ENCODE measurements at places on chromosomes 3 and 15. TPM values are rescaled to one million over a fixed set of nuclear protein-coding genes. Genes with fewer than 3 reads are reported as not detected.

The PRR23A gene
- total RNA-seq, result not detected

The DPPA2 gene
- not detected for total RNA-seq

The FOXL2NB gene
- 0.22 TPM for total RNA-seq

The C2CD4A gene
- total RNA-seq, result 0.26 TPM

The RETNLB gene
- not detected for total RNA-seq

The PLAAT1 gene
- total RNA-seq, result not detected

The GPR15 gene
- not detected for total RNA-seq

The PATL2 gene
- total RNA-seq, result 0.78 TPM

The FGD5 gene
- total RNA-seq, result 11.7 TPM

The SPINK8 gene
- not detected for total RNA-seq

The GP5 gene
- under 0.01 TPM for total RNA-seq

The PAK6 gene
- total RNA-seq, result not detected

The CCDC80 gene
- 1,114 TPM for total RNA-seq

The GPR87 gene
- total RNA-seq, result not detected

The HTR3E gene
- total RNA-seq, result not detected

The PARP15 gene
- 1.8 TPM for total RNA-seq

The PLA2G4B gene
- total RNA-seq, result 0.32 TPM

The UMPS gene
- 25.5 TPM for total RNA-seq

The EIF4E3 gene
- 7.8 TPM for total RNA-seq

The TUBGCP5 gene
- total RNA-seq, result 27.6 TPM
